ENCODE measurements at places on chromosomes 1 and 21.
A peak's percentile ranks its signal among the peaks of the same experiment; 100 is the strongest.

DNA sequence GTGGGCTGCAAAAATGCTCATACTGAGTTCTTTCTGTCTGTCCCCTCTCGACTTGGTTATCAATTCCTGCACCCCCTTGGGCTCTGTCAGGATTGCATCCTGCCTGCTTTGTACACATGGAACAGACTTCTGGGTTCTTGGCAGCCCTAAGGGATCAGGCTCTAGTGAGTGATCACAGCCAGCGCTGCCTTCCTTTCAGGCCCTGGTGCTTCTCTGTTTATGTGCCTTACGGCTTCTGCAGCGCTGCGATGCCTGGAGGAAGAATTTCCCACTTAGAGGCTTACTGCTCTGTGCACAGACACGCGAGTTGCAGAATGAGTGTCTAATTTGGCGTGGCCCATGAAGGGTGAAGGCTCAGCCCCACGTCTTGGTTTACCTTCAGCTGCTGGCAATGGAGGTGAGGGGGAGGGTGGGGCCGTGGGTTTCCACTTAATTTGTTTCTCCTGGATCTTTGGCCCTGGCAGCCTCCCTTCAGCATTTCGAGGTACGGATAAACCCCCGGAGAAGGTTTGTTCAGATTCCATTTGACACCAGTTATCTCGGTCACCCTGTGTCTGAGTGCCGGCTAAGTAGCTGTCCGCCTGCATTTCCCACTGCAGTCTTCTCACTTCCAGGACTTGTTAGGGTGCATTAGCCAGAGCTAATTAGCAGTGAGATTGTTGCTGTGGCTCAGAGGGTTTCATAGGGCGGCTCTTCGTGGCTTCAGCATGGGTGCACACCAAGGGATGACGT is 227.3 kb downstream of the DYRK1A start:
- DNase-seq = no peak

DNA sequence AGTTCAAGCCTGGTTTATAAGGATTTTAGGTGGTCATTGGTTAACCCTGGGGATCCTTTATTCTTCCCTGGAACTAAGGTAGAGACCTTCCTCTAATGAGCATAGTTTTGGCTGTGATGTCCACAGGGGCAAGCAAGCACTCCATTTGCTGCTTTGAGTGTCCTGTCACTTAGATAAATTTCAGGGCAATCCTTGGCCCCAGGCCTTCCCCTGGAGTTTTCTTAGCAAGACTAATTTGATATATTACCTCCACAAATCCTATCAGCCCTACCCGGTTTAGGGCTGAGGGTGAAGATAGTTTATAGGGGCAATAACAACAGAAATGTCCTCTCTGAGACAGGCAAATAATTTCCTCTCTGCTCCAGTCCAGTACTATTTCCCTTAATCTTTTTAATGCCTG is 166.6 kb downstream of the CYYR1 start:
- DNase-seq = no peak

GRCh38 chr1:15425958-15426357 is 12.3 kb upstream of the CTRC start:
- no peak for DNase-seq

DNA sequence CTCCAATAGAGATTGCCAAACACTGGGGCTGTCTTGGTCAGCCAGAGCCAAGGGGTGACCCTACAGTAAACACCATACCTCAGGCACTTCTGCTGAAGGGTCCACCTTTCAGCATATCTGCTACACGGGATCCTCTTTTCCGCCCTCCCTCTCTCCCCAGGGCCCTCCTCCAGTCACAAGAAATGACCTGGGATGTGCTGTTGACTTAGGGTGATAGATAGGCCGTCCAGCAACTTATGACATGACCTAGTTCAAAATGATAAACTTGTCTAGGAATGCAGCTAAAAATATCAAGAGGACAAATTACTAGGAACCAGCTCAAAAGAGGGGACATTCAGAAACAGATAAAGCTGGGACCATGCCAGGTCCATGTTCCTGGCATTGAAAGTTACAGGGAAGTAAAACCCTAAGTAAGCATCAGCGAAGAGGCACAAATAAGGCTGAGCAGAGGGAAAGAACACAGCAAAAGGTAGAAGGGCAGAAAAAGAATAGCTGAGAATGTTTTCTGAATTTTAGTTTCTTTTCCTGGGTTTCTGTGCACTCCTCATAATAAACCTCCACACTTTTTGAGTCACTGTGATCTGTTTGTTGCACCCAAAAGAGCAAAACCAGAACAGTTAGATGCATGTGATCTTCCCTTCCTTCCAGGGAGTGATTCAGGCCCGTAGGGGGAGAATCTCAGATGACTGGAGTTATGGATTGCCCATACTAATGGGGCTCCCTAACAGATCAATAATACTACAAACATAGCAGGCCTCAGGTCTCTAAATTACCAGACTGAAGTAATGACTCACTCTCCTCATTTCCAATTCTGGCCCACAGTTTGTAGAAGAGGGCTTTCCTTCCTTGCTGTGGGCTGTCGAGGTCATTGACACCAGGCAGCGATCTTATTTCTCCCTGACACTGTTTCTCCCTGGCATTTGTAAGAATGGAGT is 48.9 kb upstream of the F3 start:
- DNase-seq = no peak

DNA sequence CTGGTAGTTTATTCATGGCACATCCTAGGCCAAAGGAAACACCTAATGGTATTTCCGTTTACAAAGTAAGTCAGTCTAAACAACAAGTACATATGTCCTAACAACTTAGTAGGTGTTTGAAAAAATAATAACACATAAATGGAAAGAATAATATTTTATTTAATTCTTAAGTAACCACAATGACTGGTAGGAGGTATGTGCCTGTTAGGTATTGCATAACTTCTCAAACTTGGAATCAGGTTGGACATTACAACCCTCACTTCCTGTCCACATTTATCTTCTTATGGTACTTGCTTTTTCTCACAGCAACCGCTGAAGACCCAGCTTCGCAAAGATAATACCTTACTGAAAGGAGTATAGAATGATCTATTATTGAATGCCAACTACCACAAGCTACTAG is 64.2 kb downstream of the VPS13D start:
- no peak for DNase-seq

- DNase-seq = no peak
Measured at GRCh38 chr1:14495996-14496395, 102.5 kb upstream of the KAZN start.

DNA sequence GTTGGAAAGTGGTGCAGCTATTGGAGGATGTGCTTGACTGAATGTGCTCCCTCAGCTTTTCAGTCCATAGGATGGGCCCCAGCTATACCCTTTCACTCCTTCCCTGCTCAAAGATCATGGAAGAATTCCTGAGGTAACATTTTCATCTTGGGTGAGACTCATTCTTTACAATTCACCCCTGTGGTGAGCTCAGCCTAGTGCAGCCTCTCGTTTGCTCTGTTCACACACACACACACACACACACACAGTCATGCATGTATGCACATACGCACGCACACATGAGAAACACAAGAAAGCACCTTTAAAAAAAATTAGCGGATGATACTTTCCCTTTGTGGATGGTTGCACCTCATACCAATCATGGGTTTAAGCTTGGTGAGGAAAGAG is 25.8 kb downstream of the CCN1 start:
- DNase-seq = no peak

DNA sequence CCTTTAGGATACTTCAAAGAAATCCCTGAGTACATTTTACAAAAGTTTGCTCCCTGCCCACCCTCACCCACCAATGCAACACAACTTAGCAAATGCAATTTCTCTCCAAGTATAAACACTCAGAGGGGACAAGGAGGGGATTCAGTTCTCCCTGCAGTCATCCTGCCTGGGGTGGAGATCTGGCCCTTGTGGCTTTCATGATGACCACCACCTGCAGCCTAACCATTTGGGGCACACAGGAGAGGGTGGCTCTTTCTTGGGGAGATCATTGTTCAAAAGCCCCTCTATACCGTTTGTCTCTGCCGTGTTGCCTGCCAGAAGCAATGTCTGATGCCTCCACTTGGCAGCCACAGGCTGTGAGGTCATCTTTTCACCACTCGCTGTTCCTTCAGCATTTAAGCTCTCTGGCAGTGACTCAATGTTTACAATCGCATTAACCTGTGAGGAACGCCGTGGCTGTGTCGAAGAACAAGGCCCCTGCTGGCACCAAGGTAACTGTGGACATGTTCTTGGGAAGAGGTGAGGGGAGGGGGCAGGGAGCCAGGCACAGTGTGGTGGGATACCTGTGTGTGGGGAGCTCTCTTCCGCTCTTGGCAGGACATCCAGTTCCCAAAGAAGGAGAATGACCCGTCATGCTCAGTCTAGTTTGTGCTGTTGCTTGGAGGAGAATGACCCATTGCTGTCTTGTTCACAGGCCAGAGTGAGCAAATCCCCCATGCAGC is 103.9 kb upstream of the DUSP10 start:
- DNase-seq = no peak

GRCh38 chr1:205658943-205659581 is 21.2 kb downstream of the SLC45A3 start:
- DNase-seq = peak; percentile 81

DNA sequence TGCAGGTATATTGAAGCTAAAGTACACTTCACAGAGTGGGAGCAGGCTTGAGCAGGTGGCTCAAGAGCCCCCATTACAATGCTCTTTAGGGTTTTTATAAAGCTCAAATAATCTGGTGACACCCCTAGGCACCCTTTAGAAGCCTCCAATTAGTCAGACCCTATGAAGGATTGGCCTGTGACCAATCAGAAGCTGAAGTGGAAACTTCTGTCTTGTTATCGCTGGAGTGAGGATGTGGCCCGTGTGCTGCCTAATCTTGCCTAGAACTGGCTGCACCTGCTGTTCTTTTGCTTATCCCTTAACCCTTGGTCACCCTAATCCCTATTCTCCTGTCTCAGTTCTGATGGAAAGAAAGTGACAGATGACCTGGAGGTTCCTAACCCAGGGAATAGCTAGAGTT is 70.8 kb upstream of the ABCG1 start:
- no peak for DNase-seq

DNA sequence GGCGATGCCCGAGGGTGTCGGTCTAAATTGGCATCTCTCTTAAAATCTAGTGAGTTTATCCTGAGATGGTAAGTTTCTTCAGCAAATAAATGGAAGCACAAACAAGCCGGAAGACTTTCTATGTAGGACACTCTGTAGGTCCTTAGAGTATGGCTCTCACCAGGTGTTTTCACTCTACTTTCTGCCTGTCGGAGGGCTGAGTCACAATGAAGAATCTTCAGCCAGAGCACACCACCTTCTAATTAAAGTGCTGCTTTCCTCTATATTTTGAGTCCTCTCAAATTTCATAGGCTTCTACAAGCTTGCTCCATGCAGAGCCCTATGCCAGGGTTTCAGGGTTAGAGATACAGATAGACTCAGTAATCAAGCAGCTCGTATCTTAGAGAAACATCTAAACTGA is 27.1 kb downstream of the KCNK1 start:
- DNase-seq = no peak

GRCh38 chr1:172239901-172240300 is 180.6 kb upstream of the C1orf105 start:
- DNase-seq = no peak

DNA sequence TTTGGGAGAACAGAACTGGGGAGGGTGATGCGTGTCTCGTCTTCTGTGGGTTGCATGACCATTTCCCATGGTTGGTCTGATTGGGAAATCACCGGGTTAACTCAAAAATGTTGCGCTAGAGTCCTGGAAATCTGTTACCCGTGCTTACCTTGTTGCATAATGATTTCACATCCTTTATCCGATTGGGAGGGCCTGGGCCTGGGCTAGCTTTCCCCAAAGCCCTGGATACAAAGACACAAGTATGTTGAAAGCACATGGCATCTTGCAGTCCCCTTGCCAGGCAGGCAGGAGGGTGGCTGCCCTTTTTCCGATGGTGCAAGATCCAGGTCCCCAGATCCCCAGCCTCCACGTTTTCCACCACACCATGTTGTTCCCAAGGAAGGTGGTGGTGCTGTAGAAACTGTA is 582 bp downstream of the TRPM2 start:
- DNase-seq = no peak

DNA sequence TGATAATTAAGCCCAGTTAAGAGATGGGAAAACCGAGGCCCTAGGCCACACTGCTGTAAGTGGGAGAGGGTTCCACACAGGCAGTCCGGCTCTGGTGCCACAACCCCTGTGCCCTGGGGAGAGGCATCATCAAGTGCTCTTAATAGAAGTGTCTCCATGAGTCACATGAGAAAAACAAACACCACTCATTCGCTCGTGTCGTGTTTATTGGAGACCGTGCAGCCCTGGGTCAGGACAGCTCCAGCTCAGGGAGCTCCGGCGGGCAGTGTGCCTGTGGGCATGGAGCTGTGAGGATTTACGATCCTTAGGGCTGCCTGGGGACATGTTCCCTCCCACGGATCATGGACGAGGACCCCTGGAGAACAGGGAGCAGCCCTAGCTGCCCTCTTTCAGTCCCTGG is 658.5 kb downstream of the AJAP1 start:
- DNase-seq = no peak

DNA sequence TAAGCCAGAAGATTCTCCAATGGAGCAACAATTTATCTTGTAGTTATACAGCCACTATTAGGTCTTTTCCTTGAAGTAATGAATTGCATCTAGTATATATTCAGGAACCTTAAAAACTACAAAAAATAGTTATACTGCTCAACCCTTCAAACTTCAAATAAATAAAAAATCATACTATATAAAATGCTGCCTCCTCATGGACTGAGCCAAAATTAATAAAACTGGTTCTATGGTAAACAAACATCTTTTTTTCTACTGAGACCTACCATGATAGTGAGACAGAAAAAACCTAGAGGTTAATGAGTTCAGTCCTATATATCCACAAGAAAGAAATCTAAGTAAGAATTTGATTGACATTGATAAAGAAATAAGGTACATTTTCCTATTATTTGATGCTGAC is 67.7 kb downstream of the GPATCH2 start:
- DNase-seq = no peak

GRCh38 chr1:97158691-97159096 is 437.1 kb downstream of the PTBP2 start:
- no peak for DNase-seq

DNA sequence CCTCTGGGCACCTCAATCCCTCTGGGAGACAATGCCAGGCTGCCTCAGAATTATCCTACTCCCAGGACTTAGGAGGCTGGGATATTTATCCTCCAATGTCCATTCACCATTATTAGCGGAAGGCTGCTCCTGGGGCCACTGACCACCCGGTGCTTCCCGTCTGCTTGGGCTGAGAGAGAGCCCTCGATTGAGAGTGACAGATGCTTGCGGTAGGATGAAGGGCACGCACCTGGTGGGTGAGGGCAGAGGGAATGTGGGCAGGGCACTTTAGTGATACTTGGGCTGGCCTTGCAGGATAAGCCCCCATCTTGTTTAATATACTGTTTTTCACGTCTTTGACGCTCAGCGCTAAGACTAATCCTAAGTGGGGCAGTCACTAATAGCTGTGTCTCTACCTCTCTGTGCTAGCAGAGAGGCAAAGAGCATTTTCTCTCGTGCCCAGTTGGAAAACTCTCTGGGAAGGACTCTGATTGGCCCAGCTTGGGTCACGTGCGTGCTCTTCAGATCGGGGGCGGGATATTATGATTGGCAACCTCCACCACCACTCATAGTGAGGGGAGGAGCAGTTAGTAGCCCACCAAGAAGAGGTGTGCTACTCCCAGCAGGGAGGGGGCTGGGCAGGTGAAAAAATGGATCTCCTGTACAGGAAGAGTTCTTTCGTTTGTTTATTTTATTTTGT is 10.6 kb upstream of the PARS2 start:
- DNase-seq = peak; percentile 18
